ENCODE measurements at places on chromosomes 6 and 20.
A peak's percentile ranks its signal among the peaks of the same experiment; 100 is the strongest.

DNA sequence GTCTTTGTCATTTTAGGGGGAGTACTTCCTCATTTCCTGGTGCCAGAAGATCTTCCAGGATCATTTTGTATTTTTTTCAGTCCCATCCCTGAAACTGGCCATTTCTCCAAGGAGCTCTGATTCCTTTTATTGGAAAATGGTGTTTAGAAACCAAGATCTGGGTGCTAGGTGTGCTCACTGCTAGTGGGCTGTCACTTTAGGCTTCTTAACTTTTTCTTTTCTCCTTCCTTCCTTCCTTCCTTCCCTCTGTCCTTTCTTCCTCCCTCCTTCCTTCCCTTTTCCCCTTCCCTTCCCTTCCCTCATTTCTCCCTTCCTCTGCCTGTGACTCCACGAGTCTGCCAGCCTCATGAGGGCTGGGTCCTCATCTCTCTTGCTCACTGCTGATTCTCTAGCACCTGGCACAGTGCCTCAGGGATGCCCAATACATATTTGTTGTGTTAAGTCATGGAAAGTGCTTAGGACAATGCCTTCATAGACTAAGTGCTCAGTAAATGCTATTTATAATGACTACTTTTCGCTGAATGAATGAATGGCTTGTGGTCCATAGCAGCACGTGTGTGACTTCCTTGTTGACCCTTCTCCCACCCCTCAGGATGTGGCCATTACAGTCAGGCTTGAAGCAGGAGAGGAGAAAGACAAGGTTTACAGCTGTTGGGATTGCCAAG, 36.9 kb downstream of the APCDD1L start:
- no peak for DNase-seq

DNA sequence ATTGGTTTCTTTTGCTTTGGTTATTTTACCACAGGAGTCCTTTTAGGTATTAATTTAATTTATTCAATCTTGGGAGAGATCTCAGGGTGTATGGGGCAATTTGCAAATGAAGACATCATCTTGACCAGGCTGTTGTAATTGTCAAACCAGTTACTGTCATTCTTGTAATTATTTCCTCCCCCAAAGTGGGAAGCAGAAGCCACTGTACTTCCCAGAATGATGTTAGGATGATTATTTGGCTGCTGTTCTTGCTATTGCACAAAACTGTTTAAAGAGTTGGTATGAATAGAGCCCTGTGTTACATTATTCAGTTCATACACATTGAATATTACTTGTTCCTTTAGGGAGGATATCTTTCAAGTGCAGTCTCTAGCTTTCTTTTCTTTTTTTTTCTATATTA, 1.7 kb downstream of the TAAR6 start:
- no peak for DNase-seq

- DNase-seq: no peak
Observed at GRCh38 chr20:50126662-50127061, 13.7 kb upstream of the UBE2V1 start.

GRCh38 chr6:85300581-85300980, 149.3 kb upstream of the NT5E start:
- no peak for DNase-seq

GRCh38 chr6:130366107-130367005, 539 bp downstream of the TMEM200A start:
- DNase-seq: peak; percentile 61
